IgD-negative memory B cell (primary cell): ENCODE measurements at places on chromosomes 1 and 21. TPM values are rescaled to one million over a fixed set of nuclear protein-coding genes. Genes with fewer than 3 reads are reported as not detected.

The OPTC gene
- polyA plus RNA-seq: not detected

The DCDC2B gene
- not detected for polyA plus RNA-seq

The LCA5L gene
- not detected for polyA plus RNA-seq

The PTBP2 gene
- 6.6 TPM for polyA plus RNA-seq

The KCNE2 gene
- not detected for polyA plus RNA-seq

The HSD3B2 gene
- not detected for polyA plus RNA-seq

The DYNLT5 gene
- polyA plus RNA-seq: not detected

The SPRR5 gene
- not detected for polyA plus RNA-seq

The HAO2 gene
- not detected for polyA plus RNA-seq

The FNBP1L gene
- polyA plus RNA-seq: 1.5 TPM

The ECM1 gene
- polyA plus RNA-seq: 0.11 TPM

The PLPPR5 gene
- polyA plus RNA-seq: not detected

The AURKAIP1 gene
- polyA plus RNA-seq: 177 TPM

The OR10J1 gene
- not detected for polyA plus RNA-seq

The ANGPTL3 gene
- not detected for polyA plus RNA-seq

The SYT11 gene
- polyA plus RNA-seq: 4.9 TPM
